ENCODE measurements at places on chromosomes 3 and 15.

- DNase-seq: no peak
These were observed 48.1 kb upstream of the CDV3 start for GRCh38 chr3:133525435-133525834.

DNA sequence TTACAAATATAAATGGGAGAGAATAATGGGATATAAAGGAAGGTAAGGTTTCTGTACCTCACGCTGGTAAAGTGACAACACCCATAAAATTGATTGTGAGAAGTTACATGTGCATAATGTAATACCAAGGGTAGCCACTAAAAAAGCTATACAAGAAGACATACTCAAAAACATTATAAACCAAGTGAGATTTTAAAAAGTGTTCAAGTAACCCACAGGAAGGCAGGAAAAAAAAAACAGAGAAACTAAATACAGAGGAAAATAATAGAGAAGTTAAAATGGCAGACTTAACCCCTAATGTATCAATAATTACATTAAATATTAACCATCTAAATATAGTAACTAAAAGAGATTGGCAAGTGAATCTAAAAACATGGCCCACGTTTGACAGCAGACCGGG, 76.3 kb downstream of the PCSK6 start:
- DNase-seq: no peak

DNA sequence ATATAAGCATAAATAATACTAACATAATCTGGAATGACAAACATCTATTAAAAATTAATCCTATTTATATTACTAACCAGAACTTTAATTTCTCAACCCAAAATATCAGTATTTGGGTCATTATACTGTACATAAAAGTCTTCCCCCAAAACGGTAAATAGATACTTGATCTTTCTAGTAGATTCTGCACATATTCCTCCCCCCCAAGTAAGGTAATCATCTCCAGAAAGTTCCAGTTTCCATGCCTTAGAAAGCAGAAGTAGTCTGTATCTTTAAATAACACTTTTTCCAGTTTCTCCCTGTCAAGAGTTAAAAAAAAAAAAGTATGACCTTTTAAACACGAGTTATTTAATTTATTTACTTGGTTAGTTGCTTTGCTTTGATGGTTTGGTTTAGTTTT, 150.7 kb upstream of the MB21D2 start:
- DNase-seq: no peak

DNA sequence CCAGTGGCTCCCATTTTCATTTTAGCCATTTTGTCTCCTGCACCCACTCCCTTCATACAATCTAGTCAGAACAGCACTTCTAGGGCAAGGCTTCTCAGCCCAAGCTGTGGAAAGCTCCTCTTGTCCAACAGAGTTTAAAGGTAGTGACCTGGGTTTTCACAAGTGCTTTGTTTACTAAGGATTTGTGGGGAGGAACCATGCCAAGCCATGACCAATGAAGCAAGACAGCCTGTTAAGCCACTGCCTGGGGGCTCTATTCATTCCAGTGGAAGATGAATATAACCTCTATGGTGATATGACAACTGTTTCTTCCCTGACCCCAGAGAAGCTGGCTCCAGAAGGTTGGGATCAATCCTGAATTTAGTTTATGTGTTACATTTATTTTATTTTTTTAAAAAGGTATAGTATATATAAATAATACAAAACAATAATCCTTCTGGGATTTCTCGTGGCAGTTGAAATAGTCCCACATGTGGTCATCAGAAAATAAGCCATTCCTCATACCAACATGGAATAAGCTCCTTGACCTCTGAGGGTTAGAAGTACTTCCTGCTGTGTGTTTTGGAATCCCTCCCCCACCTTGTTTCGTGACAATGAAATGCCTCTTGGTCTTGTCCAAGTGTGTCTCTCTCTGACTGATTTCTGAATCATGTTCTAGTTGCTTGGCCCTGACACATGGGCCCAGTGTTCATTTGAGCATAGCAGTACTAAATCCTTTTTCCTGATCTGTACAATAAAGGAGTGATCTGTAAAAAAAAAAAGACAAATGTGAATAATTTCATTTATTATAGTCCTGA, 13.3 kb upstream of the THUMPD3 start:
- DNase-seq: no peak

GRCh38 chr15:74716651-74717050, 8.7 kb downstream of the CYP1A1 start:
- DNase-seq: no peak

DNA sequence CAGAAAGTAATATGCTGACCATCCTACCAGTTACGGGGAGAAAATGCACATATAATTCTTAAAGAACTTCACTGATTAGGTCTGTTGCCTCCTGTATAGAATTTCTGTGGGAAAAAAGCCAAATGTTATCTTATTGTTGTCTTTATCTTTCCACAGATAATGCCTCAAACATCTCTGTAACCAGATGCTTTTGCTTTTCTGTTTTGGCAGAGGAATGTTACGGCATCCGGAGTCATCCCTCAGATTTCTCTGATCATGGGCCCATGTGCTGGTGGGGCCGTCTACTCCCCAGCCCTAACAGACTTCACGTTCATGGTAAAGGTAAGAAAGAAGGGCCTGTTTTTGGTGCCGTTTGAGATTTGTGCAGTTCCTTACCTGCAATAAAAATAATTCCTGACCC, 33.5 kb downstream of the PCCB start:
- DNase-seq: no peak

DNA sequence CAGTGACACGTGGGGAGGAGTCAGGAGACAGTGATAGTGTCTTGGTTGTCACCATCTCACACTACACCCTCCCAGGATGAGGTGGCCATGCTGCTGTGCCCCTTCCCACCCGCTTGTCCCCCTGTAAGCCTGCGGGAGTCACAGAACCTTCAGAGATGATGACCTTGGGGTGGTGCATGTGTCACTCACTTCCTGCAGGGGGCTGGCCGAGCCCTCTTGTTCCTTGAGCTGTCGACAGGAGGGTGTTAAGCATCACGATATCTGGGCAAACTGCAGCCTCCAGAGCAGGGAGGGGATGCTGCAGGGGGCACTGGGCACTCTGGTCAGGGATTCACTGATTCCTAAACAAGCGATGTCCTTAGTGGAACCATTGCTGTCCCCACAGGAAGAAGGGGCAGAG, 27.7 kb downstream of the FAH start:
- DNase-seq: no peak

GRCh38 chr3:137294139-137294538, 336.4 kb downstream of the IL20RB start:
- DNase-seq: no peak

All from left ventricle myocardium inferior (tissue), 1 donor.